DMS153 (cell line): ENCODE measurements at places on chromosomes 16 and 17.

DNA sequence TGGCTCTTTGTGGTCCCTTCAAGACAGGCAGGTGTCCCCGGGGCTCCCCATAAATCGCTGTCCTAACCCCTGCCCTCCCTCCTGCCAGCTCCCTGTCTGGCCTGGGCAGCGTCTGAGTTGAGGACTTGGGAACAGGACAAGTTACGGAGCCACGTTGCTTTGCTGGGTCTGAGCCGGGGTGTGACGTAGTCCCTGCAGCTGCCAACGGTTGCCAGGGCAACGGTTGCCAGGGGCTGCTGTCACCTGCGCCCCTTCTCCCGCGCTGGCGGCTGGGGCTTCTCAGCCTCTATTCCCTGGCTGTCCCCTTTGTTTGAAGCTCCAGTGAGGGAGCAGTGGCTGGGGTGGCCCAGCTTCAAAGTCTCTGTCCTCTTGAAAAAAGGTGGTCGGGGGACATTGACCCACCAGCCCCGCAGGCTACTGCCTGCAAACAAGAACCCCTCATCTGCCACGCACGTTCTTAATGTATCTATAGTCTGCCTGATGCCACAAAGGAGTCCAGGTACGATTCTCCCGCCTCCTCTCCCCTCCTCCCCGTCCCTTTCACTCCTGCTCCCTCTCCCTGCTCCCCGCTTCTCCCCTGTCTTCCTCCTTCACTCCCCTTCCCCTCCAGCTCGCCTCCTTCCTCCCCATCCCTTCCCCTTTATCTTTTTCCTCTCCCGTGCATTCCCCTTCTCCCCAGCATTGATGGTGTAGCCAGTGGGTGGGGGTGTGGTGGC lies 10.9 kb downstream of the ADGRG1 start:
- DNase-seq, result no peak

DNA sequence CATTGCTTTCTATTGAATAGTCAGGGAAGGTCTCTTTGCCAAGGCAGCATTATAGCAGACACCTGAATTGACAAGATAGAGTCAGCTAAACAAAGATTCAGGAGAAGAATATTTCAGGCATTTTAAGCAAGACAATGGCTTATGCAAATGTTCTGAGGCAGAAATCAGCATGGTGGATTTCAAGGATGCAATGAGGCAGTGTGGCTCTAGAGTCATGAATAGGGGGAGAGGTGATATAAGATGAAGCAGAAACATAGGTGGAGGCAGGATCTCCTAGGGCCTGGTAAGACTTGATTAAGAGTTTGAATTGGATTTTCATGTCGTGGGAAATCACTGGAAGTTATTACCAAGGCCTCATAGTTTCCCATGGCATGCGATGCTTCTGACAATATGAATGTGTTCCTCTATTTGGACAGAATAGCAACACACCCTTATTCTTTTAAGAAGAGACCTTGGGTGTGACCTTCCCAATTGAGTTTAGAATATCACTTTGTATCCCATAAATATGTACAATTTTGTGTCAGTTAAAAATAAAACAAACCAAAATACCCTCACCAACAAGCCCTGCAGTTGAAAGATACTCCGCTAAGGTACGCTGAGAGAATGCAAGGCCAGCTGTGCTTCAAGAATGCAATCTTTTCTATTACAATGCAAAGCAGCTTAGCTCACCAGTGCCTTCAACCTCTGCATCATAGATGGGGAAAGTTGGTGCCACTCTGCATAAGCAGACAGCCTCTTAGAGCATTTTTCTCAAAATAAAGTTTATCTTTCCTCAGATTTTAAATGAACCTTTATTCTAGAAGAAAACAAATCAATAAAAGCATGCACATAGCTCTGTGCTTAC lies 139.6 kb upstream of the SALL1 start:
- DNase-seq, result no peak

DNA sequence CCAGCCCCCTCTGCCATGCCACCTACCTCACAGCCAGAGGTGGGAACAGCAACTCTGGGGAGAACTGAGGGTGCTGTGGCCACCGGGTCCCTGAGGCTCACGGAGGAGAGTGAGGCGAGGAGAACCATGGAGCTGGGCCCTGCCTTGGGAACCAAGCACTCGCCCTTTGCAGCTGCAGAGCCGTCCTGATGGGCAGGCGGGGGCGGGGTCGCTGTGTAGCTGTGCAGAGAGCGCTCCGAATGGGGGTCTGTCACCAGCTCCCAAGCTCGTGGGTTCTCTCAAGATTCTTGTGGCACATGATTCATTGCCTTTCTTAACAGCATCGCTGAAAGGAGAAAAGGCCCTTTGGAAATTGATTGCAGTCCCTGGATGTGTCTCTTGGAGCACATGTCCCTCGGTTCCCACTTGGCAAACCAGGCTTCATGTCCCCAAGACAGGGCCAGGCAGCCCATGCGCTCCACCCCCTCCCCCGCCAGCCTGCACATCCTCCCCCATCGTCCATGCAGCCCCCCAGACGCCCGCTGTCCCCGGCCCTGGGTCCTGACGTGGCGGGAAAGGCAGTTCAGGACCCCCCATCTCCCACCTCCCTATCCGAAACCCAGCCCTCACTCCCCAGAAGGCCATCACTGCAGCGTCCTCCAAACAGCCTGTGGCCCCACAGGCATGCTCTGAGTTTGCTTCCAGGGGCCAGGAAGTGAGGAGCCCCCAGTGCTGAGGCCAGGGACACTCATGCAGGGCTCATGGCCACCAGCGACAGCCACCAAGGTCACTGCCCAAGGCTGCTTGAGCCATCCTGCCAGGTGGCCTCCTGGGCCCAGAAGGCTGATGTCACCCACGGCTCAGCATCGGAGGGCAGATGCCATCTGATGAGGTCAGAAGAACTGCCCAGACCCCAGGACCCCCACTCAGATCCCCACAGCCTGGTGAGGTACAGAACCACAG lies 20.6 kb upstream of the CHMP6 start:
- DNase-seq, result no peak

DNA sequence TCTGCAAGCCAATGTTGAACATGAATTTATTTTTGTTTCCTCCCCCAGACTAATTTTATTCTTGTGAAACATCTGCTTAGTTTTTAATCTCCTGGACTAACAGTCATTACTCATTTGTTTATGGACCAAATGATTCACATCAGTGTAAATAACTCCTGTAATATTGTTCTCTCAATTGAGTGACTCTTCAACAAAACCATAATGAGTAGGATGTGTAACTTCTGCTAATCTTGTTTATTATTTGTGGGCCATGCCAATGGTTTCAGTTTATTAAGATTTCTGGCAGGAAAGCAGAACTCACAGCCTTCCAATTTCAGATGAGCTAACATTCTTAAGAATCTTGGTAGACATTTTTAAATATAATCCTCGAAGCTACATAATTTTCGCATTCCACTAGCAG lies 1216.3 kb upstream of the GOT2 start:
- no peak for DNase-seq

GRCh38 chr16:56610017-56610608 lies 1.7 kb downstream of the MT2A start:
- DNase-seq, result no peak

GRCh38 chr16:53920988-53921387 lies 217.0 kb downstream of the FTO start:
- DNase-seq, result no peak

DNA sequence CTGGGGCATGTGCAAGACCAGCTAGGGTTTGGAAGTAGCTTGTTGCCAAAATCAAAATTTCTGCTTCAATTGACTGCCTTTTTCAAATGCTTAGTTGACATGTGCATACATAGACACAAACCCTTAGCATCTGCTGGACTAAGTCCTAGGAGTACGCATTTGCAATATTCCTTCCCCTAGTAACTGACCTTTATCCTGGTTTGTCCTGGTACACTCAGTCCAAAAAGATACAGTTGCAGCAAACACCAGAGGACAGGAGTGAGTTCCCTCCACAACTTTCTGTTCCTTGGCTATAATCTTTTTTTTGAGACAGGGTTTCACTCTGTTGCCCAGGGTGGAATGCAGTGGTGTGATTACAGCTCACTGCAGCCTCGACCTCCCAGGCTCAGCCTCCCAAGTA lies 290.2 kb upstream of the ERCC4 start:
- DNase-seq, result no peak

DNA sequence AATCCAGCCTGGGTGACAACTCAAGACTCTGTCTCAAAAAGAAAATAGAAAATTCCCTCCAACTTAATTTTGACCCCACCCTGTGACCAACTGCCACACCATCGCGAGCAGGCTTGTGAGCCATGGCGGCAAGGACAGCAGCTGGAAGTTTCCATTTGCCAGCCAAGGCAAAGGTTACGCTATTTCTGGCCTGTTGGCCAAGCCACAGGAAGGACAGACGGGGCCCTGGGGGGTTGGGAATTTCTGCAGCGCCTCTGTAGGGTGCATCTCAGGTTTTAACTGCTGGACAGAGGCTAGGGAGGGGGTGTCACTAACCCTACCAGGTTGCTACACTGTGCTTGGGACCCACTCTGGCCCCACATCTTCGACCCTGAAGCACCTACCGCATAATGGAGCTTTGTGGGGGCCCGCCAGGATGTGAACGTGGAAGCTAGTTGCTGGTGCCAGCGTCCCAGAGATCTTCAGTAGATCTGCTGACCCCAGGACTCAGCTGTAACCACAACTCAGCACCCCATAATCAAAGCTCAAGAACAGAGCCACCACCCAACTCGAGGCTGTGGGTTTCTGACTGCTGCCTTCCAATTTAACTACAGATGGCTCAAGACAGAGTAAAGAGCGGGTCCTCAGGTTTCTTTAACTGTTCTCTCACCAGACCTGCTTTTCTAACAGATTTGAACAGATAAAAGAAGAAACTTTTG lies 10.9 kb downstream of the KIFC3 start:
- DNase-seq, result no peak

DNA sequence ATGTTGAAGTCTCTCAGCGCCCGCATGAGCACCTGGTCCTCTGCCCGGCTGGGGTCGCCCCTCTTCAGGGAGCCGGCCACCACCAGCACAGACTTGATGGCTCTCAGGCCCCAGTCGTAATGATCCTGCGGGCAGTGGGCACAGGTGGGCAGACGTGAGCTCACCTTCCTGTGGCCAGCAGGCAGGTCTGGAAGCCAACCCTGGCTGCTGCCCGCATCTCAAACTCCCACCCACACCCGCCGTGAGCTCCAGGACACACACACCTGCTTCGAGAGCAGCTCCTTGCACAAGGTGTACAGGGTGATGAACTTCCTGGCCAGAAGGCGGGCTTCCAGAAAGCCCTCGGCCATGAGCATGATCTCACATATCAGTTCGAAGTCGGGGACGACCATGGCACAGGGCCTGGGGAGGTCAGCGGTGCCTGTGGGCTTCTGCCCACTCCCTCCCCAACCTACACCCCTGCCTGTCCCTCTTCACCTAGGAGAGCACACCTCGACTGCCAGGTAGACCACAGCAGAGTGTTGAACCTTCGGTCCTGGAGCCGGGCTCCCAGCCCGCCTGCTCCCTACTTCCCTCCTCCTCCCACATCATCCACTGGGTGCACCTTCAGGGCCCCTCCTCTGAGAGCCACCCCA lies 82.4 kb downstream of the DNAH17 start:
- DNase-seq, result no peak

GRCh38 chr17:4043862-4044261 lies 79.6 kb upstream of the ATP2A3 start:
- DNase-seq, result no peak

- DNase-seq, result no peak
Measured at GRCh38 chr16:31219154-31219741, 2.3 kb upstream of the PYDC1 start.

GRCh38 chr17:74569020-74570003 lies 2.0 kb upstream of the CD300H start:
- DNase-seq, result no peak

DNA sequence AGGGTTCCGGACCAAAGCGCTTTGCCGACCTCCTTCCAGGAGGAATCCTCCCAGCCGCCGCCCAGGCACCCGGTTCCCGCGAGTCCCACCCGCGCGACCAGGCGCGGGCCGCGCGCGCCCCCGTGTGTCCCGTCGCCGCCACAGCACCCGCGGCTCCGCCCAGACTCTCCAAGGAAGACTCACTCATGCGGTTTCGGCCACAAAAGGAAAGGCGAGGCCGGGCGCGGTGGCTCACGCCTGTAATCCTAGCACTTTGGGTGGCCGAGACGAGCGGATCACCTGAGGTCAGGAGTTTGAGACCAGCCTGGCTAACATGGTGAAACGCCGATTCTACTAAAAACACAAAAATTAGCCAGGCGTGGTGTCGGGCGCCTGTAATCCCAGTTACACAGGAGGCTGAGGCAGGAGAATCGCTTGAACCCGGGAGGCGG lies 3.5 kb upstream of the PKMYT1 start:
- DNase-seq, result peak; percentile 74

- DNase-seq, result no peak
Measured at GRCh38 chr17:73091770-73092522, 542 bp downstream of the SLC39A11 start.

GRCh38 chr16:65070831-65071432 lies 50.9 kb downstream of the CDH11 start:
- DNase-seq, result peak; percentile 7

DNA sequence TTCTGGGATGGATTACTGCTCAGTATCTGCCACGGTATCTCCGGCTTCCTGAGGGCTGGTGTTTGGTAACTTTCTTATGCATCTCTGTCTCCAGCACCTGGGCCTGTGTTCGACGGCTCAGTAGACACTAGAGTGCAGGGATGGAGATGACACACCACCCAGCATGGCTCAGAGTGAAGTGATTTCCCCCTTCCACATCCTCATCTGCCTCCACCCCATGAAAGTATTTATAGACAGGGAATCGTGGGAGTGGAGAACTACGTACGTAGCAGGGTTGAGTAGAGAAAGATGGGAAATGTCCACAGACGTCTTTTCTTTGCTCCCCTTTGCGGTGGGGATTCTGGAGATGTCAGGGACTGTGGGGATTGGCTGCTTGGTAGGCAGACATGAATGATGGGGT lies 11.8 kb upstream of the SLC25A19 start:
- DNase-seq, result no peak

- no peak for DNase-seq
Measured at GRCh38 chr16:3101018-3101840, 2.1 kb upstream of the ZSCAN10 start.

DNA sequence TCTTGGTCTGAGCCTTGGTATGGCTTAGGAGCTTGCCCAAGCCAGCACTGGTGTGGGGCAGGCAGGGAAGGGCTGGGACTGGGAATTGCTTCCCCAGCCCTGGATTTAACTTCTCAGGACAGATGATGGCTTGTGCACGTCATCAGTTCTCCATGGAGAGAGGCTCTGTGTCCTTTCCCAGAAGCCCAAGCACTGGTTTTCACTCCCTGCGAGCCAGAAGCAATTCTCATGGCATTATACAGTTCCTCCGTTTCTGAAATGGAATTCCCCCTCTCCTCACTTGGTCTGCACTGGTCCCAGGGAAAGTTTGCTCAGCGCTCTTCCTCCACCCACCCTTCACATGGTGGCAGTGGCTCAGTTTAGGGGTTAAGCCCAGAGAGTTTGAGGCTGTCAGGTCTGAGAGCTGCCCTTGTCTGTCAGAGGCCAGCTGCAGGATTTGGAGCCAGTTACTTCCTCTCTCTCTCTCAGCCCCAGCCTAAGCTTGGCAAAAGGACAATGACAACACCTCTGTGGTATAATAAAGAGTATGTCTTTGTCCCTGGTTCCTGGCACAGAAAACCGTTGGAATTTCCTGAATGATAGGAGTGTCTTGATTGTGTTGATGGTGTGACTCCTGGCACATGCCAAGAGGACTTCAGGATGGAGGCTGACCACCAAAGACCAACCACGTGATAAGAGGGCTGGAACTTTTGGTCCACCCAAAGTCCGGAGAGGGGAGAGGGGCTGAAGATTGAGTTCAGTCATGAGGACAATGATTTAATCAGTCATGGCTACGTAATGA lies 219.6 kb upstream of the TNRC6C start:
- peak; percentile 79 for DNase-seq

- no peak for DNase-seq
Measured at GRCh38 chr17:35372846-35373533, 431 bp downstream of the SLFN11 start.

GRCh38 chr17:46805771-46806170 lies 12.7 kb downstream of the WNT3 start:
- no peak for DNase-seq

- no peak for DNase-seq
Measured at GRCh38 chr17:57264776-57265175, 8.5 kb downstream of the MSI2 start.
